NCI-H146 (cell line): ENCODE measurements at places on chromosomes 5 and 9.

- DNase-seq: no peak
Observed at GRCh38 chr5:112958093-112959088, 18.2 kb upstream of the DCP2 start.

- no peak for DNase-seq
Observed at GRCh38 chr5:66932457-66932856, 264.1 kb downstream of the CD180 start.

GRCh38 chr9:134266418-134266817, 59.8 kb upstream of the RXRA start:
- no peak for DNase-seq

GRCh38 chr9:76571288-76571687, 112.3 kb downstream of the GCNT1 start:
- DNase-seq: no peak

DNA sequence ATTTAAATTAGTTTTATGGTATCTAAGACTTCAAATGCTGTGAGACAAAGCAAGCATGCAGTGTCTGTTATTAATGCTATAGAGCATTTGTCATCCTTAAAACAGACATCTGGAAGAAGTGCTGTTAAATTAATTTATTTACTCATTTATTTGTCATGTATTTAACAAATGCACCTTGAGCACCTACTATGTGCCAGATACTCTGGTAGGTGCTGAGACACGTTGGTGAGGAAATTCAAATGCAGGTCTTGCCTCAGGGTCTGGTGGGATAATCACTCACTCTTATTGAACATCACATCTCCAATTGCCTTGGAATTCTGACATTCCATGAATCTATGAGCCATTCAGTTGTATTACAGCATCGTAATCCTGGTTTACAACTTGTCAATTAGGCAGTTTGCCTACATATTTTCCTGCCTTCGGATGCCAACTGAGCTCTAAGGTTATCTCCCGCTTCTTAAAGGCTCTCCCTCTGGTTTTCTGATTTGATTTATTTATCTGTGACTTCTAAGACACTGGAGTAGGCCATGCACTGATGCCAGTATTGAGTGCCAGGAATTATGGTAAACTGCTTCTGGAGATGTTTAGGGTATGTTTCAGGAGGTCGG, 56.0 kb upstream of the RPS23 start:
- DNase-seq: no peak

GRCh38 chr5:88952996-88953643, 70.1 kb upstream of the MEF2C start:
- DNase-seq: peak; percentile 64
